ENCODE measurements at places on chromosomes 12 and 14.
A peak's percentile ranks its signal among the peaks of the same experiment; 100 is the strongest.

DNA sequence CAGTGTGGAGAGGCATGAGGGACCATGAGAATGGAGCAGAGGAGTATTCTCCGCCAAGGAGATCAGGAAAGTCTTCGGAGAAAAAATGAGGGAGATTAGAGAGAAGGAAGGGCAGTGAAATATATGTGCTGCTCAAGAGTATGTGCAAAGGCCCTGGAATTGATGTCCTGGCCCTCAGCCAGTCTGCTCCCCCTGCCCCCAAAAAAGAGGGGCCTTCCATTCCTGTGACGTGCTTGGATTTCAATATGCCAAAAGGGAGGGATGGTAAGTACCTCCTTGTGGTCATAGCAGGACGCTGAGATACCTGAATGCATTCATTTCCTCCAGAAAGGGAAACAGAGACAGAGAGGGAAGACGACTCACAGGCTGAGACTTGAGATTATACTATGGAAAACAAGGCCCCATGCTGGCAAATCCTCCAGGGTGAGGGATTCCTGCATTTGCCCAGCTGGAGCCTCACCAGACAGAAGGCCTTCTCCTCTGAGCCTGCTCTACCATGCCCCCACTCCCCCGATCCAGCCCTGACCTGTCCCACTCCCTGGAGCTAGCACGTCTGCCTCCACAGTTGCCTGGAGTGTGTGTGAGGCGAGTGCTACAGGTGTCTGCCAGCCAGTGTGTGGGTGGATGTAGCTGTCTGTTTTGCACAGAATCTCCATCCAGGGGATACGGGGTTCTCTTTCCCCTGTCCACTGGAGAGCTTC lies 3.9 kb upstream of the RARG start:
- DNase-seq, result peak; percentile 29

DNA sequence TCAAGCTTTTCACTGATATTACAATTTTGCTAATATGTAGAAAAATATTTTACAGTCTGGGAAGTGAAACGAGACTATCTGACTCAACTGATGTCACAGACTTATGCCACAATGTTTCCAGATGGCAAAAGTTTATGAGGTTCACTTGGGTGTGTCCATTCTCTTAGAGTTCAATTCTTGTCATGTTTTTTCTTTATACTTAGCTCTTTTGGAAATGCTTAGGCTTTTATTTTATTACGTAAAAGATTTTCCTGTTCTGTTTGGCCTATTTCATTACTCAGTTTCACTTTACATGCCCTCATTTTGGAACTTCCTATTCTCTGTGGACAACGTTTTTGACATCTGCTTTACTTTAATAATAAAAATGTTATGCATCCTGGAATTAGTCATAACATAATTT lies 2.1 kb upstream of the PDZRN4 start:
- no peak for DNase-seq

DNA sequence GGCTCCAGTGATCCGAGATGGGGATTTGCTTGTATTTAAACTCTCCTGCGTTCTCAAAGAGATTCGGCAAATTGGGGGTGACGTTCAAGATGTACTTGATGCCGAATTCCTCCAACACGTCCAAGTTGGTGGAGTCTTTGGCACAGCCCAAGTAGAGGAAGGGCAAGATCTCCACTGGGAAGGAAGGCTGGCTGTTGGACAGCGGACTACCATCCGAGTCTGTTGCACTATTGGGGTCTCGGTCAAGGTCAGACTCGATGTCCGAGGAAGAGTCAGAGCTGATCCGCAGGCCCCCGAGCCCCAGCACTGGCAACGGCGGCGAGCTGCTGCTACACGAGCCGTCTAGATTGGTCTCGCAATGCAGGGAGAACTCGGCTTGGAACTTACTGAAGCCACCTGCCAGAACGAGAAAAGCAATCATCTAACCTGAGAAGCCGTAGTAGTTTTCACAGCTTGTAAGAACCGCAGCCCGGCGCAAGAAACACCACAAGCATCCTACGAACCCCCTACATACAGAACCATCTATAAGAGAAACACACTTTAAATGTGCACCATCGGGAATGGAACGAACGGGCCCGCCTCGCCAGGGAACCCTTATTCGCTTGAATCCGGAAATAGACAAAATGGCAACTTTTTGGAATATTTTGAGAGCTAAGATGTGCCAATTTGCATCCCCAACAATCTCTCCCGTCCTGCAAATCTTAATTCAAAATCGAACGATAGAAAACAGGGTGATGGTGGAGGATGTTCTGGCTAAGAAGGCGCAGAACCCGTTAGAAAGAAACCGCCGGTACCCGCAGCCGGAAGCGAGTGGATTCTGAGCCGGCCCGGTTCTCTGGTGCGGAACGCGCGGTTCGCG lies 1.4 kb downstream of the DUSP6 start:
- peak; percentile 47 for DNase-seq

DNA sequence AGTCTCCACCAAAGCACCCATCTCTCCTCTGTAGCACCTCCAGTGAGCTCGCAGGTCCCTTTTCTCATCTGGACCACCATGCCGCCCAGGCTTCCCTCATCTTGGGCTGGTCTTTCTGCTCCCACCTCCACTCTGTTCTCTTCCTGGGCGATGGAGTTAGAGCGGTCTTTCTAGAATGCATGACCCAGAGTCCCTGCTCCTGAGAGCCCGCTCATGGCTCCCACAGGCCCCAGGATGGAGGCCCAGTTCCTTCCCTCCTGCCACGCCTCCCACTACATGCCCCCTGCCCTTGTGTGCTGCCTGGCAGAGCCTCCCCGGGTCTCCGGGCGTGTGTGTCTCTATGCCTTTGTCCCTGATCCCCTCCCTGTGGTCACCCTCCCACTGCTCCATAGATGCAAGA lies 100.7 kb upstream of the RTL1 start:
- DNase-seq, result no peak

DNA sequence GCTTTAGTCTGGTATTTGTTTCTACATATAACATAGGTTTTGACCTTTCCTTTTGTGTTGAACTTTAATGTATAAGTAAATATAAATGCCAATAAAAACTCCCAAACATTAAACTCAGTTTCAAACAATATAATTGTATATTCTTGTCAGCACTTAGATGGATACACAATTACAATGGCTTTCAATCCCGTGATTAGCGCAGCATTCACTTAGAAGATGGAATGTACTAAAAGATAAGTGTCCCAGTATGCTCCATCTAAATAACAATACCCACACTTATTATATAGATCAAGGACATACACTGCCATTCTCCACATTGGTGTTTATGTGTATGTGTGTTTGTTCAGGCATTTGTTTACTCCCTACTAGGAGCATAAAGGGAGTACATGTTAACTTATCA lies 193.1 kb downstream of the SOX5 start:
- peak; percentile 84 for DNase-seq
